ENCODE measurements at places on chromosomes 11 and 22. TPM values are rescaled to one million over a fixed set of nuclear protein-coding genes. Genes with fewer than 3 reads are reported as not detected.

DNA sequence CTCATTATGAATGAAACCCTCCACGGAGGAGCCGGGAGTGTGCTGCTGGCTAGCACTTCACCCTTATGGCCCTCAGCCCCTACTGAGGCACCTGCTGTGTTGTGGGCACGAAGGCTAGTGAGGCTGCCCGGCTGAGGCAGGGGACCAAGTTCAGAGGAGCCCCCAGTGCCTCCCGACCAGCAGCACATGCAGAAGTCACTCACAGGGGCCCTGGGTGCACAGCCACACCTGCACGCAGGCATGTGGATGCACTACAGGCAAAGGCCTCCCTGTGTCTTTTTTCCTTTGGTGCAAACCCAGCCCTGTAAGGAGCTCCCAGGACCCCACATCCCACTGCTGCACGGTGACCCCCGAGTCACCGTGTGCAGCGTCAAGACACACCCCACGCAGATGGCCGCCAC is 261.5 kb downstream of the BRD1 start:
- no peak for DNase-seq

- DNase-seq = no peak
Measured at GRCh38 chr22:36029406-36029755, 757 bp upstream of the RBFOX2 start.

GRCh38 chr11:104333977-104334376 is 170.0 kb upstream of the PDGFD start:
- no peak for DNase-seq

- DNase-seq = no peak
Measured at GRCh38 chr11:70445091-70445490, 46.8 kb downstream of the CTTN start.

DNA sequence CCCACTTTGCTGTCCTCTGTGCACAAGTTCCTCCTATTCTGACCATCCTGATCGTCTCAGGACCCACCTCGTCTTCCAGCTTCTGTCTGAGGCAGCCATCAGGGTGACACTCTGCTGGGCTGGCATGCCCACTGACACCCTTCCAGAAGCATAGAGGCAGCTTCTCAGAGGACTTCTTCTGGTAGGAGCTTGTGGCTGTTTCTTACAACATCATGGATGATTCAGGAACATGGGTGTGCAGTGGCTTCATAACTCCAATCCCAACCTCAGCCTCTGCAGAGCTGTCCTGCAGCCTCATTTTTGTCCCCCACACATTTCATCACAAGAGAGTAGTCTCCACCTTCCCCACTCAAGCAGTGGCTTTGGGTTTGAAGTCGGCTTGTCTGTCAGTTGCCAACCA is 20.9 kb upstream of the CTR9 start:
- no peak for DNase-seq

DNA sequence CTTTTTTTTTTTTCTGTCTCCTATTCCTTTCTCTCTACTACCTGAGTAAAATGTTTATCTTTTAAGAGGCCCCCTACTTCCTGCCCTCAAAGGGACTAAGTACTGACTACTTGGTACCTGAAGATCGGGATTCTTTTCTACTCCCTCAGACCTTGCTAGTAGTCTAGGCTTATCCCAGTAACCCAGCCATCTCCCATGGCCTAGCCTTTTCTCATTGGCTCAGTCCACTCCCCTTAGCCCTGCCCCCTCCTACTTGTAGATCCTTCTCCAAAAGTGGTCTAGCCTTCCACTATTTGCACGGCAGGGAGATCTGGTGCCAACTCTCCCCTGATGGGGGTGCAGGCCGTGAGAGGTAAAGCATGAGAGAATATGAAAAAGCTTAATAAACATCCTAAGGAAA is 133.7 kb downstream of the RCN1 start:
- DNase-seq = no peak

GRCh38 chr22:24390576-24390975 is 36.8 kb upstream of the ADORA2A start:
- DNase-seq = no peak

DNA sequence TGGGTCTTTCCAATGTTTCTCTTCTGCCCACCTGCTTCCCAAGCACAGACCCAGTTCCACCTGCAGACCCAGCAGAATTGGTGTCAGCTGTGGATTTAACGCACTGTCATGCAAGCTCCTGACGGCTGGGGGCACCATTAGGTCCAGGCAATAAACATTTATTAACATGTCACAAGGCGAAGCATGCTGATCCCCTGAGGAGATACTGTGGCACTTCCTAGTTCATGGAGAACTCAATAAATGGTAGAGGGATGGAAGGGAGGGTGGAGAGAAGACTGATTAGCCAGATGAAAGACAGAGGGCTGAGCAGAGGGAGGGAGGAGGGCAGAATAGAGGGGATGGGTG is 68.3 kb upstream of the TSPAN18 start:
- DNase-seq = no peak

- DNase-seq = no peak
Measured at GRCh38 chr11:83471831-83472727, 185.9 kb upstream of the CCDC90B start.

DNA sequence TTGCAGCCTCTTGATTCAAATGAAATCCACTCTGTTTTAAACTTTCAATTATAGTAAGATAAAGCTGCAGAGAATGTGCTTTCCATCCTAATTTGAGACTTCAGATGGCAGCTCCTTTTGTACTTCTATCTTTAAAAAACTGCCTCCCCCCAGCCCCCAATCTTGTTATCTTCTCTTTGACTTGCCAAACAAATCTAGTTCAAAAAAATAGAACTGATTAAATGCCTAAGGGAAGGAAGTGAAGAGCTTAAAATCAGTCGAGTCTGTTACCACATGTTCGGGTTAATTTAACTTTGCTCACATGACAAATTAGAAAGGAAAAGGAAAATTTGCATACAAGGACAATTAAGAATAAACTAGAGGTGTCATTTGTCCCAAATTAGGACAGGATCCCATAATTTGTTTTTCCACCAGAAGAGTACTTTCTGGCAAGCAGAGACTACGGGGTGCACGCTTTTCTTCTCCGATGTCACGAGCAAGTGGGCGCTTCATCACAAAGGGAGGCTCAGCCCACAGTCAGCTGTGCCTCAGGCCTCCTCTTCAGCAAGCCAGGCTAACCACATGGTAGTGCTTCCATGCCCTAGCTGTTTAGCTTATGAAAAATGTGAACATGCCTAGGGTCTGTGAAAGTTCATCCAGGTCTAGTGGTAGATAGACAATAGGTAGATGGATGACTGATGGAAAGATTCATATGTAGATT is 69.0 kb upstream of the LDLRAD3 start:
- DNase-seq = no peak

GRCh38 chr11:97989121-97989520 is 1031.6 kb upstream of the CNTN5 start:
- no peak for DNase-seq

DNA sequence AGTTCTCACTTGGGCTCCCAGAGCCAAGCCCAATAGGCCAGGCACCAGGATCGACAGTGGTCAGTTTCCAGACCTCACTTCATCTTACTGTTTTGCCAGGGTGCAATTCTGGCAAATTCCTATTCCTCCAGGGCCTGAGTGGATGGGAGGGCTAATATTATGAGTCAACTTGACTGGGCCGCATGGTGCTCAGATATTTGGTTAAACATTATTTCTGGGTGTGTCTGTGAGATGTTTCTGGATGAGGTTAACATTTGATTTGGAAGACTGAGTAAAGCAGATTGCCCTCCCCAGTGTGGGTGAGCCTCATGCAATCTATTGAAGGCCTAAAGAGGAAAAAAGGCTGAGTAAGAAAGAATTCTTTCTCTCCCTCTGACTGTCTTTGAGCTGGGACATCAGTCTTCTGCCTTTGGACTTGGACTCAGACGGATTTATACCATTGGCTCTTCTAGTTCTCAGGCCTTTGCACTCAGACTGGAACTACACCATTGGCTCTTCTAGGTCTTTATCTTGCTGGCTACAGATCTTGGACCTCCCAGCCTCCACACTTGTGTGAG is 132.9 kb upstream of the ZBED5 start:
- DNase-seq = no peak

- DNase-seq = no peak
Measured at GRCh38 chr22:25940479-25940878, 198.5 kb downstream of the MYO18B start.

DNA sequence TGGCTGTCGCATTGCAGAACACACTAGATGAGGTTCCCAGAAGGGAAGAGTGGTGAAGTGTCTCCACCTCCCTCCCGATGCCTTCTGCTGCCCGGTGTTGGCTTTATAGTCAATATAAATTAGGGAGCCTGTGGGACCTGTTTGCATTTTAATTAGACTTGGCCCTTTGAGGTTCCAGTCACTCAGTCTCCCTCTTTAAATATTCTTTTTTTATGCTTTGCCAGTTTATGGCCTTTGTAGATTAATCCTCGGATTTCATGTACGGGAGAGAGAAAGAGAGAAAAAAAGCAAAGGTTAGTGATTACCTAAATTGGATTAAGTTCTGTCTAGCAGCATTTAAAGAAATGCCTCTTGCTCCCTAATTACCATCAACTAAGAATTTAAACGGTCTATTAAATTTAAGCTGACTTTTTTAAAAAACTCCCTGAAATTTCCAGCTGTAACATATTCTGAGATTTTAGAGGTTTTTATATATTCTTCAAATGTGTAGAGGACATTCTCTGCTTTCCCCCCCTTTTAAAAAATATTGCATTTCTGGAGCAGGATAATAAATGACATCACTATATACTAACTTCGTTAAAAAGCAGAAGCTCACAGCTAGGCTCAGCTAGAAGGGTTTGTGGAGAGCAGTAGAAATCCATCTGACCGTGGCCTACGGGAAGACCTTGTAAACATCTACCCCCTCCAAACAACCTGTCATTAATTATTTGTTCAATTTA is 84.4 kb downstream of the PRR5L start:
- DNase-seq = no peak

GRCh38 chr11:112223121-112223520 is 3.1 kb upstream of the PTS start:
- DNase-seq = no peak

DNA sequence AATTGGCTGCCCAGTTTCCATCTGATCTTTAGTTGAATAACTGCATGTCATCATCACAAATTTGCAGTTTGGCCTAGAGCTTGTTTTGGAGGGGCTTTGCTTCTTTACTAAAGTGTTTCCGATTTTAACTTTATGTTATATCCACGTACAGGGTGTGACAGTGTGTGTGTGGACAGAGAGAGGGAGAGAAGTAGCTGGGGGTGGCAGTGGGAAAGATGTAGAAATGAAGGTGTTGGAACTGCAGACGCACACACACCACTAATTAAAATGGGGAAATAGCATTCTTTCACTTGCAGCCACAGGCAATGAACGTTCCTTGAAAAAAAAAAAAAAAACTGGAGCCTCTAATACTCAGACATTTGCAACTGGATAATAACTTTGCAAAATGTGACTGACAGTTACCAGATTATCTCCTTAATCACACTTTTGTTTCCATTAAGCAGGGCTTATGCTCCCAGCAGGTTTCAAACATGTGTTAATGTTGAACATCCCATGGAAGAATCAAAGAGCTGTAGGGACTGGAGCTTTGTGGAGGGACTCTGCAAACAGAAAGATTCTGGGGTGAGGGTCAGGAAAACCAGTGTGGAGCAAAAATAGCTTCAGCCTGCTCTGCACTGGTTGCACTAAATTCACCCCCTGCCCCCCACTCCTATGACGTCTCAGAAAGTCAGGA is 238.1 kb upstream of the TENM4 start:
- no peak for DNase-seq

DNA sequence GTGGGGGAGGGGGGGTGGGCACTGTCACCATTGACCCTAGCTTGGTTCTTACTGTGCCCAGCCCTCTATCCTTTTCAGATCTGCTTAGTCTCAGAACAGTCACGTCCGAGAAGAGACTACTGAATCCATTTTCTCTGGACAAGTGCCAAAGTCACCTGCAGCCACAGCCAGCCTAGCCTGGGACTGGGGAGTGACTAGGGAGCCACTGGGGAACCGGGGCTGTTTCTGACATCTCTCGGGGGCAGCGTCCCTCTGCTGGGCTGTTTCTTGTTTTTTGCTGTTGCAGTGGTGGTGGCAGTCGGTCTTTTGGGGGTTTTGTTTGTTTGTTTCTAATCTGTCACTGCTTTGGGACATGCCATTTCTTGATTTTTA is 8.7 kb downstream of the SLC37A2 start:
- DNase-seq = no peak

Gene HBE1
- polyA plus RNA-seq = 97.8 TPM

Gene GAL3ST1
- 0.79 TPM for polyA plus RNA-seq

Gene CCDC87
- polyA plus RNA-seq = 0.50 TPM

Gene ZNF202
- polyA plus RNA-seq = 18.9 TPM

Gene UPB1
- polyA plus RNA-seq = 1.1 TPM

Gene OR51I2
- not detected for polyA plus RNA-seq

Gene CSTPP1
- polyA plus RNA-seq = 55.8 TPM

Gene INPPL1
- polyA plus RNA-seq = 167 TPM

Gene KCNC1
- 1.0 TPM for polyA plus RNA-seq

Gene ANO3
- 2.6 TPM for polyA plus RNA-seq
